ENCODE measurements at places on chromosomes 4 and X. TPM values are rescaled to one million over a fixed set of nuclear protein-coding genes. Genes with fewer than 3 reads are reported as not detected.

- peaks cover 8% of the 10 kb centered on the region for H3K4me1 ChIP-seq
- H3K27ac ChIP-seq, result no peak overlapping the region
- DNase-seq, result no peak
- no peak overlapping the region for H3K4me3 ChIP-seq
These were observed 62.9 kb downstream of the ELOVL6 start for GRCh38 chr4:110135523-110135922.

The IL1RAPL1 gene
- total RNA-seq, result not detected

DNA sequence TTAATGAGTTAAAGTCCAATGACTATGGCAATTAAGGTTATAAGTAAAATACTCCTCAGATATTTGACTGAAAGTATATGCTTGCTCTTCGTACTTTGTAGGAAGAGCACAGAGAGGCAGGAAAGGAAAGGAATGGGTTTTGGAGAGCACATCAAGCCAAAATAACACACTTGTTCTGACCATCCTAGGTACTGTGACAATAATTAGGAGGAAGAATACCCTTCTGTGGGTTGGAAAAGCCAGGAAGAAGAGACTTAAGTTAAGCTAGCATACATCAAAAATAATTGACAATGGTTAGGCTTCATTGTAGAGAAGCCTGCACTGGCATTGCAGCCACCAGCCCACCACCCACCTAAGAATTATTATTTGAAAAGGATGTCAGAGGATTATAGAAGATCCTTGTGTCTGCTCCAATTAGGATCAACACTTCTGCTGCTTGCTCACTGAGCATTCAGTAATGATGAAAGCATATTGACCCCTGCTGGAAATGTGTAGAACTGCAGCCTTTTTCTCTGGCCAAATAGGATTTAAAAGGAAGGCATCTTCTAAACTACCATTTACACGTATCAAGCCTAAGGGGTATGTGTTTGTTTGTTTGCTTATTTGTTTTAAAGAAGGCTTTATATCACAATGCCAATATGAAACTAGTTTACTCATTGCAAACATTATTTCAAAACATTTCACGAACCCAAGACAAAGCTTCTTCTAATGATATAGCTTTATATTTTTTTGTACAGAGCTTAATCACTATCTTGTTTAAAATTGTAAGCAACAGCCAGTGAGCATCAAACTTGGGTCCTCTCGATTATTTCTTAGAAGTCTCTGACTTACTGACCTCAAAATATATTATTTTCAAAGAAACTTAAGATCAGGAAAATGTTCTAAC is 286.2 kb upstream of the TET2 start:
- peak; percentile 85 for DNase-seq
- no peaks in the 10 kb centered on the region for H3K4me1 ChIP-seq
- no peak overlapping the region for H3K27ac ChIP-seq
- no peaks in the 10 kb centered on the region for H3K27me3 ChIP-seq

DNA sequence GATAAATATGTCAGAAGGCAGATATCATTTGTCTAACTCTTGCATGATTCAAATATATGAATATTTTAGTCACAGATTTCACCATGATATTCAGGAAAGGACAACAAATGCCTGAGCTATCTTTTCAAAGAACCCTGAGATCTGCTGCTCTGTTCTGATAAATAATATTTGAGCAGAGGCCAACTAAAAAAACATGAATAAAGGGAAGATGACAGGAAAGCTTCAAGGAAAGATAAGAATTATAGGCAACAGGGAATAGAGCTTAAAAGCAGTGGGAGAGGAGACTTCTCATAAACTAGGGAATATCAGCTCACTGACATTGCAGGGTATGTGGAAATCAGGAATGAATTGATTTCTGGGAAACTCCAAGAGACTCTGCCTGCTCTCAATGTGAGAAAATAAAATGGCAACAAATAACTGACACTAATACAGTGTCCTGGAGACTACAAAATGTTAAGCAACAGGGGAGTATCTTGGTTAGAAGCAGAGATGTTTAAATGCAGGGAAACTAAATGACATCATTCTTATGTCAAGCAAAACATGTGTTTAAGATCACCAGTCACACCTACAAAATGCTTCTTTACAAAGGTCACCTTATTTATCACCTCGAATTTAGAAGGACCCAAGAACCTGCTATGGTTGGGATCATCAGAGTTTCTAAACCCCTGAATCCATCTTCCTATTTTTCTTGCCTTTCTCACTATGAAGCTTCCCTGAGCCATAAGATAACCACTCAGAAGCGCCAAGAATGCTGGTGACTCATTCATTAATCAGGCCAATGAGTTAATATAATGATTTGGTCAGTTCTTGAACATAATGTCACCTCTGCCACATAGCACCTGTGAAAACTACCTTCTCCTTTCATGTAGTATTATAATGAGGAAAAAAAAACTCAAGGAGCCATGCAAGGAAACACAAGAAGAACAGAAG is 78.1 kb downstream of the NDST3 start:
- no peak for DNase-seq
- H3K4me3 ChIP-seq, result no peak overlapping the region

- DNase-seq, result no peak
- H3K4me1 ChIP-seq, result peaks cover 6% of the 10 kb centered on the region
- H3K36me3 ChIP-seq, result no peaks in the 10 kb centered on the region
- peak overlapping the region; percentile 55 for H3K27ac ChIP-seq
- H3K27me3 ChIP-seq, result no peaks in the 10 kb centered on the region
- peak overlapping the region; percentile 49 for H3K4me3 ChIP-seq
These were observed 658 bp downstream of the SH3TC1 start for GRCh38 chr4:8199594-8200301.

The CFP gene
- 23.6 TPM for total RNA-seq

GRCh38 chr4:74098427-74098994 is 484 bp downstream of the CXCL2 start:
- peak overlapping the region; percentile 49 for H3K4me3 ChIP-seq
- H3K4me1 ChIP-seq, result peaks cover 4% of the 10 kb centered on the region
- no peak for DNase-seq
- H3K36me3 ChIP-seq, result no peaks in the 10 kb centered on the region

The SLC34A2 gene
- 1,764 TPM for total RNA-seq

- no peak overlapping the region for H3K4me3 ChIP-seq
- no peaks in the 10 kb centered on the region for H3K36me3 ChIP-seq
- H3K4me1 ChIP-seq, result no peaks in the 10 kb centered on the region
- no peak overlapping the region for H3K27ac ChIP-seq
- DNase-seq, result no peak
These were observed 195.8 kb upstream of the RASGEF1B start for GRCh38 chr4:81667539-81667938.

DNA sequence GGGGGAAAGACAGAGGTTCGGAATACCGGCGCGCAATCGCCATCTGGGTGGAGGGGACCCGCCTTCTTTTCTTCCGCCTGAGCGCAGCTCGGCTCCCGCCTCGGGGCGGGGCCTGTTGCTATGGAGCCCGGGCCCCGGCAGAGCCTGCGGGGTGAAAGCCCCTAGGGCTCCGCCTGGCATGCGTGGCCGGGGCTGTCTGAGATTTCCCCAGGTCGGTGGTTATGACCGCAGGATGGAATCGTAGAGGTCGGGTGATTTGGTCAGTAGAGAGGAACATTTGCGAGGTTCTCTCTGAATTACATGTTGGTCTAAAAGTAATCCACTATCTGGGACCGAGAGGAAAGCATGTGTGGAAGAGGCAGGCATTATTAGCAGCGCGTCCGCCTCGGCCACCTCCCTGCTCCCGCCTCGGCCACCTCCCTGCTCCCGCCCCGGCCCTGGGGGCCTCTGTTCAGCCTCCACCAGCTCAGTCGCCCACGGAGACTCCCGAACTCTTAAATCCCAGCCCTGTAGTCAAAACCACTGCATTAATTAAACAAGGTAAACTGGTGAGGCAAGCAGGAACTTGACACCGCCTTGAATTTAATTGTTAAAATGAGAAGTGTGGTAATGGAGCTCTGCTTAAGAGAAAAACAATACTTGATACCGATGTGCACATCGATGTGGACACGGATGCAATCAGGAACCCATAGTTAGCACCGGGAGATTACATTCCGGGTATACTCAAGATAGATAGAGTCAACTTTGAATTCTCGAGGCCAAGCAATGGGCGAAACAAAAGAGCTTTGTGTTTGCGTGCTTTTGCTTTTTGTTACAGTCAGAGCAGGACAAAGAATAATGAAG is 45.2 kb downstream of the TRIM2 start:
- peak overlapping the region; percentile 71 for H3K27ac ChIP-seq
- H3K27me3 ChIP-seq, result no peaks in the 10 kb centered on the region
- DNase-seq, result peak; percentile 89
- H3K36me3 ChIP-seq, result no peaks in the 10 kb centered on the region
- H3K4me1 ChIP-seq, result peaks cover 13% of the 10 kb centered on the region
- peak overlapping the region; percentile 22 for H3K4me3 ChIP-seq

GRCh38 chrX:28347476-28347875 is 239.8 kb upstream of the IL1RAPL1 start:
- H3K27ac ChIP-seq, result no peak overlapping the region
- no peak for DNase-seq
- no peaks in the 10 kb centered on the region for H3K4me1 ChIP-seq
- H3K36me3 ChIP-seq, result no peaks in the 10 kb centered on the region
- H3K4me3 ChIP-seq, result no peak overlapping the region

The SHOX gene
- total RNA-seq, result not detected

All from lung (tissue), 17 donors.